ENCODE measurements at places on chromosomes 11 and 22. TPM values are rescaled to one million over a fixed set of nuclear protein-coding genes. Genes with fewer than 3 reads are reported as not detected.

- no peaks in the 10 kb centered on the region for H3K27me3 ChIP-seq
- H3K27ac ChIP-seq = no peak overlapping the region
- no peaks in the 10 kb centered on the region for H3K36me3 ChIP-seq
Measured at GRCh38 chr11:103344886-103345285, 235.7 kb downstream of the DYNC2H1 start.

Gene LRRC56
- 1.8 TPM for total RNA-seq

Gene CPT1A
- 25.6 TPM for total RNA-seq

DNA sequence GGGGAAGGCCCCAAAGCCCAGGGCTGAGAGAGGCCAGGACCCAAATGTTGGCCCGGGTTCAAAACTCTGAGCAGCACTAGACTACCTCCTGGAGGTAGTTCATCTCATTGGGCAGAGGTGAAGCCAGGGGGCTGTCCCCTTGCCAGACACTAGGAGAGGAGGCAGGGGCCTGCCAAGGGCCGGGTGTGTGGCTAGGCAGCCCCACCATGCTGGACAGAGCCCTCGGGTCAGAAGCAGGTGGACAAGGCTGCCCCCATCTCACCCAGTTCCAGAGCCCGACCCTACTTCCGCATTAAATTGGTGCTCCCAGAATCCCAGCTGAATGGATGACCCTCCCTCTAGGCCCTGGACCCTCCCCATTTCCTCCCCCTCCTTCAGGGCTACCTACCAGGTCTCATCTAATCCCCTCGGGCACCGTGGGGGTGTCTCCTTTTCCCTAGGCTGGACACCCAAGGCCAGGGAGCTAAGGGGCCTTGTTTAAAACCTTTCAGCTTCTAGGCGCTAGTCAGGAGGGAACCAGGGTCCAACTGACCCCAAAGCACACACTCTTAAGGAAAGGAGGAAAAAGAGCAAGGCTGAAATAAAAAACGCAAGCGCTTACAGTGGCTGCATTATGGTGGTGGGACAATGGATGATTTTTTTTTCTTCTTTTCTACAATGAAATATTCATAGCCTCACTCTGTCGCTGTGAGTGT, 72.1 kb upstream of the TCF20 start:
- no peak overlapping the region for H3K27ac ChIP-seq
- no peak overlapping the region for H3K4me3 ChIP-seq
- no peak for DNase-seq
- no peaks in the 10 kb centered on the region for H3K4me1 ChIP-seq

Gene TBC1D22A
- total RNA-seq = 34.8 TPM

- no peak overlapping the region for H3K4me3 ChIP-seq
- no peak for DNase-seq
- no peaks in the 10 kb centered on the region for H3K4me1 ChIP-seq
- H3K27ac ChIP-seq = no peak overlapping the region
- no peaks in the 10 kb centered on the region for H3K36me3 ChIP-seq
- no peaks in the 10 kb centered on the region for H3K27me3 ChIP-seq
Measured at GRCh38 chr11:86896441-86896841, 58.8 kb downstream of the FZD4 start.

GRCh38 chr11:67601098-67601497, 5.6 kb upstream of the NDUFV1 start:
- no peak overlapping the region for H3K4me3 ChIP-seq
- no peak for DNase-seq
- no peaks in the 10 kb centered on the region for H3K36me3 ChIP-seq
- H3K27ac ChIP-seq = no peak overlapping the region
- peaks cover 1% of the 10 kb centered on the region for H3K4me1 ChIP-seq

GRCh38 chr11:117843666-117844484, 19.3 kb upstream of the FXYD2 start:
- no peaks in the 10 kb centered on the region for H3K27me3 ChIP-seq
- H3K27ac ChIP-seq = no peak overlapping the region
- DNase-seq = peak; percentile 64
- H3K4me1 ChIP-seq = peaks cover 8% of the 10 kb centered on the region
- H3K4me3 ChIP-seq = no peak overlapping the region

DNA sequence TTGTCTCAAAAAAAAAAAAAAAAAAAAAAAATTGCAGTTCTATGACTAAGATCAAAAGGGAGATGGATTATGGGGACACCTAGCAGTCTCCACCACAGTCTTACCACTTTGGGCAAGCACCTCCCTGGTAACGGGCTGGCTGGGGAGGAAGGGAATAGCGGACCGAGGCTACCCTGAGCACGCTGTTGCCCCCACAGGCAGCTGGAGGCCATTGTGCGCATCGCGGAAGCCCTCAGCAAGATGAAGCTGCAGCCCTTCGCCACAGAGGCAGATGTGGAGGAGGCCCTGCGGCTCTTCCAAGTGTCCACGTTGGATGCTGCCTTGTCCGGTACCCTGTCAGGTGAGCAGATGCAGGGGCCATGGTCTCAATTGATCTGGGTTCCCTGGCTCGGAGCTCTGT, 21.2 kb downstream of the MCM5 start:
- no peak overlapping the region for H3K4me3 ChIP-seq
- H3K4me1 ChIP-seq = no peaks in the 10 kb centered on the region
- H3K27ac ChIP-seq = no peak overlapping the region
- no peaks in the 10 kb centered on the region for H3K27me3 ChIP-seq
- peaks cover 36% of the 10 kb centered on the region for H3K36me3 ChIP-seq

DNA sequence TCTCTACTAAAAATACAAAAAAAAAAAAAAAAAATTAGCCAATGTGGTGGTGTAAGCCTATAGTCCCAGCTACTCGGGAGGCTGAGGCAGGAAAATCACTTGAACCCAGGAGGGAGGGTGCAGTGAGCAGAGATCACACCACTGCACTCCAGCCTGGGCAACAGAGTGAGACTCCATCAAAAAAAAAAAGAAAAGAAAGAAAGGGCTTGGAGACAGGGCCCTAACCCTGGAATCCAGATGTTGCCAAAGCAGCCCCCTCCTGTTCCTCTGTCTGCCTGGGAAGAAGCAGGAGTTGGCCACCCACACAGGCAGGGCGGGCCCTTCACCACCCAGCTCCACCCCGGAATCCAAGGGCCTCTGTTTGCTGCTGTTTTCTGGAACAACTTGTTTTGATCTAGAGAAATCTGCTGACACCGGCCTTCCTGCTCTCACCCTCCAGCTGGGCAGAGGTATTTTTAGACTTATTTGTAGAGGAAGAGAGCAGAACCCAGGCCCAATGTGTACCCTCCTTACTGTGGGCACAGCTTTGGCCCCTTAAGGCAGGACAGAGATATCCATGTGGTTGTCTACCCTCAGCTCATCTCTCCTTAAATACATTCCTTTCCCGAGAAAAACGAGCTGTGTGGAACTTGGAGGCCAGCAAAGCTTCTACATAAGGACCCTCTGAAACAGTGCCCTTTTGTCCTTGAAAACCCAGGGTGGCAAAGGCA, 2.7 kb upstream of the NEAT1 start:
- H3K27me3 ChIP-seq = no peaks in the 10 kb centered on the region
- peaks cover 59% of the 10 kb centered on the region for H3K4me1 ChIP-seq
- peak overlapping the region; percentile 98 for H3K27ac ChIP-seq

Gene APLNR
- not detected for total RNA-seq

DNA sequence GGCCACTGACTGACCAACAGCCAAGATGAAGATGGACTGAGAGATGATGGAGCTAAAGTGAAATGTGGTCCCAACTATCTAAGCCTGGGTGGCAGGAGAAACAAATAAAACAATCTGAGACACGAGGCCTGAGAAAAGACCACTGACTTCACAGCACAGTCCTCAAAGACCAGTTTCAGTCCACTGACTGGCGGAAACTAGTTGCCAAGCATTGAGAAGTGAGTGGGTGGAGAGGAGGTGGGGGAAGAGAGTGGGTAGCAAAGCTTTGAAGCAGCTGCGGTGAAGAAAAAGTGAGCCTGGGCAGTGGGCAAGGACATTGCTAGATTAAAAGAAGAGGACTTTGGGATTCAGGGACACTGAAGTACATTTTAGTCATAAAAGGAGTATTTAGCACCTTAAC, 1.9 kb downstream of the MS4A1 start:
- no peak overlapping the region for H3K4me3 ChIP-seq
- no peak overlapping the region for H3K27ac ChIP-seq
- no peak for DNase-seq
- no peaks in the 10 kb centered on the region for H3K27me3 ChIP-seq
- peaks cover 4% of the 10 kb centered on the region for H3K4me1 ChIP-seq

Gene CHRNA10
- total RNA-seq = 1.1 TPM

GRCh38 chr11:32510039-32510438, 73.6 kb upstream of the EIF3M start:
- H3K27me3 ChIP-seq = no peaks in the 10 kb centered on the region
- H3K4me1 ChIP-seq = no peaks in the 10 kb centered on the region
- no peaks in the 10 kb centered on the region for H3K36me3 ChIP-seq
- H3K4me3 ChIP-seq = no peak overlapping the region
- H3K27ac ChIP-seq = no peak overlapping the region

DNA sequence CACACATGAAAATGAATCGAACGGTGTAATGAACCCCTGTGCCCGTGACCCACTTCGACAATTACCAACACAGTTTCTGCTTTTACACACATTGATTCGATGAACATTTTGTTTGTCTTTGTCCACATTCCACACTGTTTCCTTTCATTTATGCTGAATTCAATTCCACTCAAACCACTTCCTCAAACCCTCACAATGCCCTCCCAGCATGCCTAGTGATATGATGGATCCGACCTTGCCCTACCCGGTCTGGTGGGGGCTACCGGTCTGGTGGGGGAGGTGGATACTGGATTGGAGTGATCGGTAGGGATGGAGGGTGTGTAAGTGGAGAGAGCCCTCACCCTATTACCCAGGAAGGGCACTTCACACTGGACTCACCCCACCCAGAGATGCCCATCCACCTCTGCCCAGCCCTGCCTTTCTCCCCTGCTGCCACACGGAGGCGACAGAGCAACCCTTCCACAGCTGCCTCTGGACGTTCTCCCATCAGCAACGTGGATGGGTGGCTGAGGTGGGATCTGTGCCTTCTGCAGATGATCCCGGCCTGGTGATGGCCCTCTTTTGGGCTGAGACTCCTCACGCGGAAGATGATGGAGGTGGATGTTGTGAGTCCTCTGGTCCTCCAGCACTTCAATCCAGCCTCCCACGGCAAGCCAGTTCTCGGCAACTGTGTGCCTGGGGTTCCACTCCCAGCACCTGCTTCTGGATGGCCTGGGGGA, 33.0 kb upstream of the P2RY2 start:
- no peaks in the 10 kb centered on the region for H3K36me3 ChIP-seq
- no peaks in the 10 kb centered on the region for H3K27me3 ChIP-seq
- peak; percentile 17 for DNase-seq
- no peak overlapping the region for H3K27ac ChIP-seq
- no peak overlapping the region for H3K4me3 ChIP-seq

Gene KDM4E
- total RNA-seq = not detected

DNA sequence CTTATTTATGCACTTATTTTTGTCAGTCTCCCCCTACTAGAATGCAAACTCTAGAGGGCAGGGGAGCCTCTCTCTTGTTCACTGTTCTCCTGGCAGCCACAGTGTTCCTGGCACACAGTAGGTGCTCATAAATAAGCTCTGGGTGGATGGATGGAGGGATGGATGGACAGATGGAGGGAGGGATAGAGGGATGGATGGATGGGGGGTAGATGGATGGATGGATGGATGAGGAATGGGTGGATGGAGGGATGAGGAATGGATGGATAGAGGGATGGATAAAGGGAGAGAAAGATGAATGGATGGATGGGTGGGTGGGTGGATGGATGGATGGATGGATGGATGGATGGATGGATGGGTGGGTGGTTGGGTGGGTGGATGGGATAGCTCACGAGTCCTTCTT, 13.5 kb downstream of the PVALB start:
- H3K36me3 ChIP-seq = no peaks in the 10 kb centered on the region
- H3K27me3 ChIP-seq = no peaks in the 10 kb centered on the region
- H3K4me1 ChIP-seq = peaks cover 14% of the 10 kb centered on the region
- H3K4me3 ChIP-seq = no peak overlapping the region
- no peak for DNase-seq

Gene CASP5
- not detected for total RNA-seq

DNA sequence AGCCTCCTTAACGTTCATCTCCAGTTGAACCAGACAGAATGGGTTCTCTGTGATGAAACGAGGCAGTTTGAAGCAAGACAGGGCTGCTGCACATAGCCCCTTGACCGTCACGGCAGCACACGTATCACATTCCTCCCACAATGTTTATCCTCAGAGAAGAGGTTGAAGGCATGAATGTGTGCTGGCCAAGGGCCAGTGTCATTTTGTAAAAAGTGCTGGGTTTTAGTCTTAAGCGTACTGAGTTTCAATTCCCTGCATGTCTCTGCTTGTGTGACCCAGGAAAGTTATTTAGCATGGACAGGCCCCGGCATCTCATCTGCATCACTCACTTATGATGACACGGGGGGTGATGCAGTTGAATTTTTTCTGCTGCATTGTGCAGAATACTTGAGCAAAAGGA, 31.6 kb downstream of the TTC12 start:
- H3K27me3 ChIP-seq = no peaks in the 10 kb centered on the region
- DNase-seq = no peak
- H3K4me3 ChIP-seq = no peak overlapping the region
- no peak overlapping the region for H3K27ac ChIP-seq
- H3K4me1 ChIP-seq = no peaks in the 10 kb centered on the region
- peaks cover 9% of the 10 kb centered on the region for H3K36me3 ChIP-seq

Gene BAIAP2L2
- 0.58 TPM for total RNA-seq

Gene TRIM48
- total RNA-seq = not detected

DNA sequence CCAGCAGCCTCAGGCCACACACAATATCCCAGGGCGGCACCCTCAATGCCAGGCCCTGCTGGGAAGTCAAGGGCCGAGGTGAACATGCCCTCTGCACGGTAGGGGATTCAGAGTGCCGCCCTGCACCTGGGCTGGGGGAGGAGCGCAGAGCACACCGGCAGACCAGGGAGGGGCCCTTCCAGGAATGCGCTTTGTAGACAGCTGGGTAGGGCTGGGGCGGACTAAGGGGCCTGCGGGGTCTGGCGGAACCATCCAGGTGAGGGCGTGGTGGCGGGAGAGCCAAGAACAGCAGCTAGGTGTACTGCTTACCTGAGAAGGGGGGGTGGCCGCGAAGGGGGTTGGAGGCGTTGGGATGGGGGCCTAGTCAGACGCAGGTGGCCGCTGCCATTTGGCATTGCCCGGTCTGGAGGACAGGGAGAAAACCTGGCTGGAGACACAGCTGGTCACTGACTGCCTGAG, 26.0 kb downstream of the DUSP8 start:
- H3K36me3 ChIP-seq = no peaks in the 10 kb centered on the region
- no peak overlapping the region for H3K4me3 ChIP-seq
- H3K4me1 ChIP-seq = peaks cover 14% of the 10 kb centered on the region
- no peak overlapping the region for H3K27ac ChIP-seq
- DNase-seq = no peak
- H3K27me3 ChIP-seq = peaks cover 24% of the 10 kb centered on the region

GRCh38 chr11:131745405-131745804, 375.0 kb downstream of the NTM start:
- H3K4me1 ChIP-seq = no peaks in the 10 kb centered on the region
- H3K27me3 ChIP-seq = no peaks in the 10 kb centered on the region
- no peak for DNase-seq
- no peak overlapping the region for H3K27ac ChIP-seq

DNA sequence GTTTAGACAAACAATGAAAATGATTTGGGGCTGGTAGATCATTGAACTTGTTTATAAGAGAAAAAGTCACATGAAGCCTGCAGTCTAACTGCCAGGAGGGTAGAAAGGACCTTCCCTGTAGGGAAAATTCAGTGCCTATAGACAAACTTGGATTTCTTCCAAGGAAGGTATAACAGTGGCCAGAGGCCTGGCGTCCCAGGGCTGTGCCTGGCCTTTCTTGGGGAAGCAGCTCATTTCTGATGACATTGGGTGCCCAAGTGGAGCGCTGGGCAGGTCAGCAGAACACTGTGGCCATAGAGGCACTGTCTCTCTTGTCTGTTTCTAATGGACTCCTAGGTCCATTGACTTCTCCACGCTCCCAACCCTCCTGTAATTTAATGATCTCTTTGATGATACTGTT, 6.6 kb upstream of the FXYD6 start:
- no peaks in the 10 kb centered on the region for H3K4me1 ChIP-seq
- no peak for DNase-seq
- no peaks in the 10 kb centered on the region for H3K27me3 ChIP-seq

- H3K4me3 ChIP-seq = no peak overlapping the region
- no peaks in the 10 kb centered on the region for H3K4me1 ChIP-seq
- no peak for DNase-seq
Measured at GRCh38 chr11:122273476-122274191, 157.6 kb upstream of the BLID start.

All from CD8-positive, alpha-beta memory T cell (primary cell).